ENCODE measurements at places on chromosomes 16 and 17. TPM values are rescaled to one million over a fixed set of nuclear protein-coding genes. Genes with fewer than 3 reads are reported as not detected.

The RASL10B gene
- 5.1 TPM for total RNA-seq

The TRAPPC1 gene
- total RNA-seq, result 22.3 TPM

The TBC1D3G gene
- not detected for total RNA-seq

The INTS2 gene
- 35.9 TPM for total RNA-seq

The GPRC5B gene
- 39.3 TPM for total RNA-seq
